Neural crest cell (in vitro differentiated cells): ENCODE measurements at places on chromosomes 2 and 18. TPM values are rescaled to one million over a fixed set of nuclear protein-coding genes. Genes with fewer than 3 reads are reported as not detected.

Gene CHRND
- total RNA-seq: 4.1 and 5.8 TPM in 2 replicates

Gene MOCOS
- total RNA-seq: 2.6 TPM in 2 replicates

Gene EGR4
- not detected in 2 replicates for total RNA-seq

Gene ANKRD62
- not detected in 2 replicates for total RNA-seq

Gene CEP68
- total RNA-seq: 25.0 and 29.0 TPM in 2 replicates
